ENCODE measurements at places on chromosomes 12 and 14.

GRCh38 chr14:72752034-72752412, 141.9 kb downstream of the DPF3 start:
- DNase-seq = no peak

GRCh38 chr14:95424529-95424928, 91.9 kb downstream of the SYNE3 start:
- no peak for DNase-seq

DNA sequence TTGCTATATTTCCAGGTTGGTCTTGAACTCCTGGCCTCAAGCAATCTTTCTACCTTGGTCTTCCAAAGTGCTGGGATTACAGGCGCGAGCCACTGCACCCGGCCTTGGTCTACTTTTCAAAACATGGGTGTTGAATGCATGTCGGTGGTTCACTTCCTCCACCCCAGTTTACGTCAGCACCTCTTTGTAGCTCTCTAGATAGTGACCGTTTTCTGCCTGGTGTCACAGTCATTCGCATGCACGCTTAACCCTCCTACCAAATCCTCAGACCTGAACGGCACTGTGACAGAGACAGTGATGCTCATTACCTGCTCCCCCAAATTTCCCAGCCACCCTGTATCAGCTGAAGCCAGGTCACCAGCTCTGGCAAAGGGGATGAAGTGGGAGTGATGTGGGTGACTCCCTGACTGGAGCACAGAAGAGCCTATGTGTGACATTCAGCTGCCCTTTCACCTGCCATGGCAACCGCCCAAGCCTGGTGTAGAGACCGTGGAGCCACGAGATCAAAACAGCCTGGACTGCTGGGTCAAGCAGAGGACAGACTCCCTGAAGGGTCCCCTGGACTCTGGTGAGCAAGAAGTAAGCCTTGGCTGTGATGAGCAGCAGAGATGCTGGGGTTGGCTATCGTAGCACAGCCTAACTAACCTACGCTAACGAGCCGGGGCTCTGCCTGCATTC, 66.2 kb upstream of the GPR68 start:
- DNase-seq = no peak

- no peak for DNase-seq
Measured at GRCh38 chr12:49661191-49661590, 37.8 kb downstream of the PRPF40B start.

DNA sequence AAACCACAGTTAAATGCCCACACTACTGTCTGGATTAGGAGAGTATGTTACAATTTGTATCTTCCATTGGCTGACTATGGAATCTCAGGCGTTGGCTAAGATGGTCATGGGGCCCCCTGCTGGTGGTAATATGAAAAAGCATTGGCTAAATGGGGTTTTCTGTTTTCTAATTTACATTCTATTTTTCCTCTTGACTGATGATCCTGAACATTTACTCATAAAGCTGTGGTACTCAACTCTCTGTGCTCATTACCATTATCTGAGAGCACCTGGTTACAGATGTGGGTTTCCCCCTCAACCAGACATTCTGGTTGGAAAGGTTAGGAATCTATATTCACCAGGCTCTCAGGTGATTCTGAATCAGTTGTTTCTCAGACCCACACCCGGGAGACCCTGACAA, 64.8 kb downstream of the WSCD2 start:
- DNase-seq = peak; percentile 5

GRCh38 chr14:104212206-104213095, 74.1 kb downstream of the KIF26A start:
- DNase-seq = no peak

DNA sequence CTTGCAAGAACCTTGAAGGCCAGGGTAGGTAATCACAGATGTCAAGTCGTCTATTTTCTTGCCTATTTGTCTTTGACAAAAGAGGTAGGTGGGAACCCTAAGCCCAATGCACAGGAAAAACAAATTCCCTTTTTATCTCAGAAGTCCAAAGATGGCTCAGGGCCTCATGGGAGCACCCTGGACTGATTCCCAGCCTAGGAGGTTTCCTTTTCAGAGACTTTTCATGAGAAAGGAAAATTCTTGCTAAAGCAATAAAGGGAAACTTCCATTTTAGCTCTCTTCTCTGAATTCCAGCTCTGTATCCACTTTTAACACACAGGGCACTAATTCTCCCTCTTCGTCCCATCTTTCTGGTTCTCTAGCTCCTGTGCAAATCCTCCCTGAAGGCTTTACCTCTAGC, 1.2 kb downstream of the ZNF641 start:
- peak; percentile 83 for DNase-seq

- DNase-seq = no peak
Measured at GRCh38 chr14:34733245-34733644, 18.9 kb upstream of the CFL2 start.

- DNase-seq = peak; percentile 74
Measured at GRCh38 chr14:97077253-97077653, 280.1 kb downstream of the VRK1 start.

DNA sequence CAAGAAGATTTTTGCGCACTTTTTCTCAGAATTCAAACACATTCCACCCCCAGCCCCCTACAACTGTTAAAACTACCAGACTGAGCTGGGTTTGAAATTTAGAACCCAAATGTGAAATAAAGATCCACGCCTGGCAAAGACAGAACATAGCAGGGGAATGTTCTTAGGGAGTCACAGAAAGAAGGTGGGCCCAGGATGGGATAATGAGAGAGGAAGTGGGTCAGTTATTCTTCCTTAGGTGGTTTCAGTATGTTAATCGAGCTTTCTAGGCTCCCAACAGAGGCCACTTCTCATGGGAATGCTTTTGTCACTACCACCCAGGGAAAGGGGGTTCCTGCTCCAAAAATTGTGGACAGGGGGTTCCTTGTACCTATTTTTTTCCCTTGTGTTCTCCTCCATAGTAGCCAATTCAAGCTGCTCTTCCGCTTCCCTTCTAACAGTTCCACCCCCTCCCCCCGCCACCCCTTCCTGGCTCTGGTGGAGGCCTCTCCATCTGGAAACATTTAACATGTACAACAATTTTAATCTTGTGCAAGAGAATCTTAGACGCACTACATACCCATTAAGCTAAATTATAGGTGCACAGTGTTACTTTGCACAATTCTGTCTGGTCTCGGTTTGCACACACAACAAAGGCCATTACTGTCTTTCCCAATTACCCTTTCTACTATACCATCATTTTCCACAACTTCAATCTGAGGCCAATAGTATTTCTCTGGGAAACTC, 218.1 kb downstream of the MON2 start:
- DNase-seq = peak; percentile 95

DNA sequence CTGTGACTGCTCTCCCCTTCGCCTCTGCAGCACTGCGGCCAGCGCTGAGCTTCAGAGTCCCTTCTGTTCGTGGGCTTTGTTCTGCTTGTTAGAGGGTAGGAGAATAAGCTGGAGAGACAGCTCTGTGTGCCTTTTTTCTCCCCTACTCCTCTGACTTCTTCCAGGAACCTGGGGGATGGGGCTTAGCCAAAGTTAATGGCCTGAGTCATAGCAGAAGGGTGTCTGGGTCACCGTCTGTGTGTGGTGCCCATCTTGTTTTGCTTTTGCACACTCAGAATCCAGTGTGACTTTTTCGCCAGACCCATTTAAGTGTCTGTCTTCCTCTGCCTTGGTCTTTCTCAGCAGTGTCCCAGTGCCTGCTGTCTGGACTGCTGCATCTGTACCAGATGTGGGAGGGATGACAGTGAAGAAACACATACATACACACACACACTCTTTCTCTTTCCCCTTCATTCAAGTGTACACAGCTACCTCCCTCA, 3.0 kb downstream of the KIF5A start:
- no peak for DNase-seq

DNA sequence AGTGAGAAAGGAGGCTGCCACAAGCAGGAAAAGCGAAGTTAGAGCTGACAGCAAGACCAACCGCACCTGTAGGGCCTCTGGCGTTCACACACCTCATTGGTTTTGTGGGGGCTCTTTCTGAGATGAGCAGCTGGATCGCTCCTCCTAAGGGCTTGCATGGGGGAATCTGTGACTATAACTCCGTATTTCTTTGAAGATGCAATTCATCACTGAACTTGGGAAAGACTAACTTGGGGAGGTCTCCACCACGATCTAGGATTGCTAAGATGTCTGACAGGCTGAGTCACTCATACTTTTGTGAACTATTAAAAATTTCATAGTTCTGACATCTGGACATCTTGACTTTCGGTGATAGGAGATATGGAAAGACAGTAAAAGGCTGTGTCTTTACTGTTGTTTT, 173.6 kb downstream of the ETV6 start:
- peak; percentile 77 for DNase-seq

DNA sequence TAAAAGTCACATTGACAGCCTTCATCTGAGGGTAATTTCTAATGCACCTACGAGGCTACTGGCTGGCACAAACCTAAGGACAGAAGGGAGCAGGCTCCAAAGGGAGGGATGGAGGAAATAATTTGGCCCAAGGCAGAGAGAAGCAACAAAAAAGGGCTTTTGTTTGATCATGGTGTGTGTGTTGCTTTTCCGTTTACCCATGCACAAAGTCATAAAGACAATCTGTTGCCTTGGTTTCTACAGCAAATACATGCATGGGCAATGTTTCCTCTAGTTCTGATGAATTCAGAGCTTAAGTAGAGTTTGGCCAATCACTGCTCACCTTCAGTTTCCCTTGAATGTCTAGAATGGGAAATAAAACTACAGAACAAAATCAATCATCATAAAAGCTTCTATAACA, 262.5 kb upstream of the CAND1 start:
- DNase-seq = no peak

DNA sequence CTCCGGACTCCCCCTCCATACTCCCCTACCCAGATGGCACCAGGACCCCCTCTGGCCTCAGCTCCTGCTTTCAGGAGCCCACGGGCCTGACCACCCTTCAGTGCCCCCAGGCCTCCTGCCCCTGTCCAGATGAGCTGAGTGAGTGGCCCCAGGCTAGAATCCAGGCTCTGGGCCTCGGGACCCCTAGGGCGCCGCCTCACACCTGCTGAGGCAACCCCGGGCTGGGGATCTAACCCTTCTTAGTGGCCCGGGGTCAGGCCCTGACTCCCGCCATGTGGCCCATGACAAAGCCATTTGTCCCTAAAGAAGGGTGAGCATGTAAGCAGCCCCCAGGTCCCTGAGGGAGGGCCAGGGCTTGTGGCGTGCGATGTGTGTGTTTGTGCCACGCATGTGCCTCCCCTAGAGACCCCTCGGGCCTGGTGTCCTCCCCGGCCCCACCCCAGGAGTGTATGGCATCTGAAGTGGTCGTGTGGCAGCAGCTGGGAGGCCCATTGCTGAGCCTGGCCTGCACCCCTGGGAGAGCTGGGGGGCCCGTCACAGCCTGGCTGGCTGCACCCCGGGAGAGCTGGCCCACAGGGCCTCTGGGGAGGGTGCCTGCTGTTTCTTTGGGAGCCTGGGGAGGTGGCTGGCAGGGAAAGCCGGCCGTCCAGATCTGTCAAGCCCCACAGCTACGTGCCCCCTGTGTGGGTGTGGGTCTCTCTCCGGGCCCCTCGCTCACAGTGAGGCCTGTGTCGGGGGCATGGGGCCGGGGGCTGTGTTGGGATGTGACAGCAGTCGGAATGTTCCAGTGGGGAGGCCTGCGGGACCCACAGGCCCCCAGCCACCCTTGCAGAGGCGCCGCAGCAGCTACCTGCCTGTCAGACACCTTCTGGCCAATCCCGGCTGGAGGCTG, 7.8 kb downstream of the FBRSL1 start:
- no peak for DNase-seq

DNA sequence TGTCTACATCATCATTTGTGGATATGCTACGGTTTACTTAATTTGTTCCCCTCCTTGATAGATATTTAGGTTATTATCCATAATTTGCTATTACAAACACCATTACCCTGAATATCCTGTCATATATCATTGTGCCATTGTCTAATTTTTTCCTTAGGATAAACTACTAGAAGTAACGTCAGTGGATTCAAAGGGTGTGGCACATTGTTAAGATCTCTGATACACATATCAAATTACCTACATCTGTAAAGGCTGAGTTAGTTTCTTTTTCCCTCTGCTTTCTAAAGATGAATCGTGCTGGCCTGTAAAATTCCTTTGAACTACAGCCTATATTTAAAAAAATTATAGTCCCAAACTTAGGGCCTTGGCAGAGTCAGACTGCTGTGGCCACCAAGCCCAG, 53.9 kb upstream of the STRN3 start:
- no peak for DNase-seq

- no peak for DNase-seq
Measured at GRCh38 chr12:57139796-57140649, 7.4 kb downstream of the LRP1-AS start.

- DNase-seq = peak; percentile 86
Measured at GRCh38 chr14:24058260-24058950, 6.6 kb downstream of the CARMIL3 start.

Data from muscle of back (tissue), 13 donors.